ENCODE measurements at places on chromosomes 6 and 20.
A peak's percentile ranks its signal among the peaks of the same experiment; 100 is the strongest.

DNA sequence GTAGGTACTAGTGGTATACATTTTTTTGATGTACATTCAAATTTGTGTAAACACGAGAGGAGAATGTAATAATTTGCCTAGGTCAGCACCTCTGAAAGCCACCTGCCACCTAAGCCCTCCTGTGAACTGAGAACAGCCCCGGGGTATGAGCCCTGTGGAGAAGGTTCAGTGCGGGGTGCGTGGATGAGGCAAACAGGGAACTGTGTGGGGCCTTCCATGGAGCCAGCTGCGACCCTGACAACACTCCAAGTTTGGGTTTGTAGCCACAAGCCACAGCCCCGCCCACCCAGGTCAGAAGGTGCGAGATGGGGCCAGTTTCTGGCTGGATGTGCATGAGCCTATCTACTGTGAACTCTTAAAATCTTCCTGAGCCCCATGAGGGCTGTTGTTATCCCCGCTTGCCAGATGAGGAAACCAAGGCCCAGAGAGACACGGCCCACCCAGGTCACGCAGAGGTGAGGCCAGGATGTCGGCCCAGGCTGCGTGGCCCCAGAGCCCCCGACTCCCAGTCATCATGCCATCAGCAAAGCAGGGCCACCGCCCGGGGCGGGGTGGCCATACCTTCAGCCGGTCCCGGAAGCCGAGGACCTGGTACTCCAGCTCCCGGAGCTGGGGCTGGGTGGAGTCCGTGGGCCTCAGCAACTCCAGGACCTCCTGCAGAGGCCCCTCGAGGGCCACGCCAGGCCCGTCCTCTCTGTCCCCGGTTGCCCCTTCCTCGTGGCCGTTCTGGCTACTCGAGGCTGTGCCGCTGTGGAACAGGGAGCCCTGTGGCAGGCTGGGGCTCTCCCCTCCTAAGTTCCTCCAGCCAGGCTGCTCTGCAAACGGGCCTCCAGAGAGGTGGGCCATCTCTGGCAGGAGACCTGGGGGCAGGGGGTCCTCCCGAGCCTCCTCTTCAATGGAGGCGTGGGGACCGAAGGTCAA, 89.6 kb downstream of the RIPOR3 start:
- DNase-seq: no peak

DNA sequence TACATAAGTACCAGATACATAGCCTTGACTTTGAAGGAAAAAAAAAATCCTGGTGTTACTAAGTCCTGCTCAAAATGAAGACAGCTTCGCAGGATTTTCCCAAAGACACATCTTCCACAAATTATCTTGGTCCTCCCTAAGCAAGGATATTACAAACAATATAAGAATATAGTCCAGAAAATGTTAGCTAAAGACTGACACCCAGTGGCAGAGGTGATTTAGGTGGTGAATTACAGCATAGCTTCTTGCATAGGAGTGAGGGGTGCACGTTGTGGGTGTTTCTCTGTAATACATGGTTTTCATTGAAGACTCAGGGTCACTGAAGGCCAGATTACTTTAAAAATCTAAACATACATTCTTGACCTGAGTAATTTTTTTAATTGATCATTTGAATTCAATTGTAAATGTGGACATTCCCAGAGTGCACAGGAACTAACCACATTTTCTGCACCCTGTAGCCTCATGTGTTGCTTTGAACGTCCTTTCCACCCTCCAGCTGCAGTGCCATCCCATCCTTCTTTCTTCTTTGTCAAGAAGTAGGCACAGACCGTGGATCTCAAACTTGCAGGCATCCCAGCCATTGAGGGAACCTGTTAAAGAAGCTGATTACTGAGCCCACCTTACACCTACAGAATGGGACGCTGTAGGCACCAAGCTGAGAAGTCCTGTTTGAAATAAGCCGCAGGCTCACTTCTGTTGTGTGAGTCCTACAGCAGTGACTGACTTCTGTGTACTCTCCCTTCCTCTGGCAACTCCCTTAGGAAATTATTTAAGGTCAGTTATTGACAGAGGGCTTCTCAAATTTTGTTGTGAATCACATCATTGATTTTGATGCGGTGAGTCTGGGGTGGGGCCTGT, 102.6 kb downstream of the PERP start:
- no peak for DNase-seq

DNA sequence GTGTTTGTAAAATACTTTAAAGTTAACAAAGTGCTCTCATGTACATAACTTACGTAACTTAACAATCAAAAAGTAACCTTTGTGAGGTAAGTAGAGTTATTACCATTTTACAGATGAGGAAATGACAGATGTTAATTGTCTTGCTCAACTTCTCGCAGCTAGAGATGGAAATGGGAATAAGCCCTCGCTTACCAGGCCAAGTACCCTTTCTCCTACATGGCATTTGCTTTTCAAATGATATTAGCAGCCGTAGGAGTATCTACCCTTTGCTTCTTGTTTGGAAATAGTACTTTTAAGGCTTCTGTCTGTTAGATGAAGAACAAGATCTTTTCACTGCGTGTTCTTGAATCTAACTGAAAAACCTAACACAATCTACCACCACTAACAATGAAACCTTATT, 15.5 kb downstream of the STX11 start:
- no peak for DNase-seq

DNA sequence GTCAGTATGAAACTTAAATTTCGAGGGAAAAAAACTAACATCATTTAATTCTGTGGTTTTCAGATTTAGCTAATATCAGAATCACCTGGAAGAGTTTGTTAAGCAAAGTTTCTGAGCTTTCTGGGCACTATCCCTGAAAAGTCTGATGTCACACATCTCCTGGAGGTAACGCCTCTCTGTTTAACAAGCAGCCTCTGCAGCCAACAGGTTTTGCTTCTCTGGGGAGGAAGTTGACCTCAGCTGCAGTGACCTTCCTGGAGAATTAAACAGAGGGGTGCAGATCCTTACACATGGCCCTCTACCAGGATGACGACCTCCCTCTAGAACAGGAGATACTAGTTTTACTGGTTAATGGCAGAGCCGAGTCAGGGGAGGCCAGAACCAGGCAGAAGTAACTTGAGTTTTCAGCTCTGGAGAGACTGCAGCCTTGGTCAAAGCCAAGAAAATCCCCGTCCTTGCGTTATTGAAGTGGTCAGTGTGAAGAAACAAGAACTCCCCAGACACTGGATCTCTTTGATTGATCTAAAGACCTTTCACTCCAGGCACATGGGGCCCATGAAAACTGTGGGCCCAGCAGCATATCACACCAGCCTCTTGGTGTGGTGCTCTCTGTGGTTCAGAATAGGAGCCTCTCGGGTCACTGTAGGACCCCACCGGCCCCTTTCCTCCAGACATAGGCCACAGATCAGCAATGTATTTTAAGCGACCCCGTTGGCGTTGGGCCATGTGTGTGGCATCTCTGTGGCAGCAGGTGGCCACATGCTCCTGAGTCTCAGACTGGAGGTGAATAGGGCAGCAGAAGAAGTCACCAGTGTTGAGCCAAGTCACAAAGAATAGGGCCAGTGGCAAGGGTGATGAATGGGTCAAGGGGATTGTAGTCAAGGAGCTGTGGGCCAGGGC, 33.4 kb upstream of the CCR6 start:
- DNase-seq: no peak

GRCh38 chr6:9200712-9201111, 765.4 kb upstream of the SLC35B3 start:
- no peak for DNase-seq

DNA sequence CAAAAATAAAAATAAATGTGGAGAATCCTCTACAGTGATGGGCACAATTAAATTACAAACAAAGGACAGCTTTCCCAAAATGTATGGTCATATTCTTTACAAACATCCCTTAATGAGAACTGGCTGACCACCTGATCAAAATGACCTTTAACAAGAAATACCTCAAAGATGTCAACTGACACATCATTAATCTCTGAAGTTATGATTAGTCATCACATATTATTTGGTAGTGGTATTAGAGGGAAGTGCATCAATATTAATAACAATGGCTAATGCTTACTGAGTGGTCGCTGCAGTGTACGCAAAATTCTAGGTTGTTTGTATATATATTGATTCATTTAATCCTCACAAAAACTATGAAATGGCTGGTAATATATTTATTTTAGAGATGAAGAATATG, 340.6 kb downstream of the GJA1 start:
- DNase-seq: no peak

GRCh38 chr6:144181639-144182038, 31.3 kb downstream of the STX11 start:
- no peak for DNase-seq

DNA sequence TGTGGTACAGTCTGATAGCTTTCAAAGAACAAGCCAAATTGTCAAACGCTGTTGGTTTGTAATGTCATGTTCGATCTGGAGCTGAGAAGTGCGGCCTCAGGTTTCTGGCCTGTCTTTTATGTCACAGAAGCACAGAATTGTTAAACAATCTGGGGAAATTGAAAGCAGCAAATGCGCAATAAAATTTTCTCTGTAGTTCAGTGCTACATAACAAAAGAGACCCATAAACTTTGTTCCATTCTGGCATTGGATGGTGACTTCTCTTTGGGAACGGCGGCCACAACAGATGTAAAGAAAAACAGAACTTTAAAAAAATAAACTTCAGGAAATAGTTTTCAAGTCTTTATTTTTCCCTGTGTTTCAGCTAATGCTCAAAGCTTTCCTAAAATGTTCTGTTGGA, 106.9 kb downstream of the PRL start:
- DNase-seq: no peak

DNA sequence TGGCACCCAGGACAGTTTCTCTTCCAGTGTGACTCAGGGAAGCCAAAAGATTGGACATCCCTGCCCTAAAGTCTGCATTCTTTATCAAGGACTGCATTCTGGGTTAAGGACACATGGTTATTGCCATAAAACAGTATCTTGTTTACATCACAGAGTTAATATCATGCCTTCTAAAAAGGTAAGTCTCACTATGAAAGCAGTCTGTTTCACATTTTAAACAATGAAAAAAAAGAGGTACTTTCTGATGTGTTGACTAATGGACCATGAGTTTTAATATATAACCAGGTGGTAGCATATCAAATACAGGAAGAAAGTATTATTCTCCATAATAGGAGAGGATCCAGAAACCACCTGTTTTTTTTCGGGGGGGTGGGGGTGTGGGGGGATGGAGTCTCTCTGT, 93.7 kb downstream of the TIAM2 start:
- DNase-seq: no peak

GRCh38 chr6:24901698-24902328, 33.9 kb downstream of the RIPOR2 start:
- no peak for DNase-seq

- DNase-seq: peak; percentile 98
These were observed 36.9 kb downstream of the HFE start for GRCh38 chr6:26123947-26124780.

DNA sequence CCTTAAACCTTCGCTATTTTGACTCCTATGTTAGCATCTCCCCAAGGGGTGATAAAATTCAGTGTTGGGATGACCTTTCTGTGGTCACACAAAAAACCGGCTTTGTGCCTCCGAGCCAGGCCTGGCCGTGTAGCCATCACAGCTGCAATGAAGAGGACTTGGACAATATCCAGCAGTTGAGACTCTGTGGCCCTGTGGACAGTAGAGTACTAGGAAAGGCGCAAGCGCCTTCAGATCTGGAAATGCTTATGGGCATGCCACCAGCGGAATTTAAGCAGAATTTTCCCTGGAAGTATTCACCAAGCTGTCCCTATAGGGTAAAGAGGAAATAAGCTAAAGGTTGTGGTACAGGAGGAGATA, 63.3 kb upstream of the SLC2A12 start:
- DNase-seq: no peak

- DNase-seq: no peak
These were observed 736.1 kb downstream of the HDGFL1 start for GRCh38 chr6:23305325-23305943.

DNA sequence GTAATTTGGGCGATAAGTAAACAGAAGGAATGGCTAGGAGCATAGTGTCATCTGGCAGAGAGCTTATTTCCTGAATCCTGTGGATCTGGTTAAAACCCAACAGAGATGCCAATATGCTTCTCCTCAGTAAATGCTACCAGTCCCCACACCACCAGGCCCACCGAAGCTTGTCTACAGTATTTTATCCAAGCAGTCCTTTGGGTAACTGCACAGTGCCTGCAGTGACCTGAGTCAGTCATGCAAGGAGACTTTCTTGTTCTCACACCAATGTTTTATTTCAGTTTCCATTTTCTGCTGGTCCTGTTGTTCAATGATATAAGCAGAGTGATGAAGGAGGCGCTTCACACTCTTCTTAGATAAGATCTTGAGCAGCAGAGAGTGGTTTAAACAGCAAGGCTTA, 326.3 kb downstream of the RIMS1 start:
- no peak for DNase-seq

- no peak for DNase-seq
These were observed 228.0 kb downstream of the CD109 start for GRCh38 chr6:73923905-73924485.

- DNase-seq: peak; percentile 61
These were observed 45.0 kb downstream of the CDS2 start for GRCh38 chr20:5171790-5172164.

- DNase-seq: no peak
These were observed 3.6 kb upstream of the GPSM3 start for GRCh38 chr6:32195902-32196681.

GRCh38 chr20:17627101-17627955, 54.7 kb downstream of the RRBP1 start:
- DNase-seq: no peak

GRCh38 chr6:145252737-145253136, 482.6 kb downstream of the EPM2A start:
- no peak for DNase-seq

GRCh38 chr6:106216527-106216926, 109.0 kb downstream of the ATG5 start:
- DNase-seq: no peak

- peak; percentile 48 for DNase-seq
These were observed 7.9 kb upstream of the MCHR2 start for GRCh38 chr6:100001915-100002388.

DNA sequence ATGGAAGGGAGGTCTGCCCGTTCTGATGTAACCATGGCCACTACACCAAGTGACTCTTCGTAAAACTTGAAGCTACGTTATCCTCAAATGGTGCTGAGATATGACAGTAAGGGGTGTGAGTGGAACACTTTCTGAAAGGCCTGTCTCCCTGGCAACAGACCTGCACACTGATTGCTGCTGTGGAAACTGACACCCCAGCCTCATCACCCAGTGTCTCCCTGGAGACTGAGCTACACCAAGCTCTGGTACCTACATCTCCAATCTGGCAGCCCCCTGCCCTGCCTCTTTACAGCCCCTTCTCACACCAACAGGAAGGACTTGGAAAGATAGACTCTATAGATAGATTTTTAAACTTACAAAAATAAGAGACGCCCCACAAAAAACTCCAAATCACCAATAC, 13.2 kb downstream of the PI16 start:
- DNase-seq: no peak

- DNase-seq: no peak
These were observed 91.5 kb upstream of the GCM1 start for GRCh38 chr6:53240139-53240538.

DNA sequence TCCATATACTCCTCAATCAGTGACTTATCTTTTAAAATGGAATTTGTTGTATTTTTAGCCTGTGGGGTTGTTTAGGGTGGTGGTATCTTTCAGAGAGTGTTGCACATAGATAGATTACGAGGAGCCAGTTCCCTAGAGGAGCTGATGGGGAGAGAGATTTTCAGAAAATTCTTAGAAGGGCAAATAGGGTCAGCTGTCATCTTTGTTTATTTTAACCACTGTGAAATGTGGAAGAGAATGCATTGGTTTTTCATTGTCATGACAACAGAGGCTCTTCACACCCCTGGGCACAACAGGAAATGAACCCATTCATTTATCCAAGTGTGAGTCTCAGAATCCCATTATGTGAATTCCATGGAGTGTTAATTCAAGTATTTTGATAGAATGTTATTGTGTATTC, 188.4 kb downstream of the JARID2 start:
- no peak for DNase-seq

- DNase-seq: no peak
These were observed 128.8 kb upstream of the STXBP5 start for GRCh38 chr6:147075381-147075780.
